ENCODE measurements at places on chromosomes 1 and 21. TPM values are rescaled to one million over a fixed set of nuclear protein-coding genes. Genes with fewer than 3 reads are reported as not detected.

THEMIS2 gene
- 13.6 TPM for total RNA-seq

UTP25 gene
- total RNA-seq, result 8.3 TPM

UBE2U gene
- not detected for total RNA-seq

PPM1J gene
- 8.1 TPM for total RNA-seq

SIM2 gene
- 1.1 TPM for total RNA-seq

All from dorsolateral prefrontal cortex (tissue), 122 donors.